Activated CD8-positive, alpha-beta memory T cell treated with anti-CD3 and anti-CD28 coated beads, Interleukin-2, amount 50 U/mL, for 4 hours (primary cell): ENCODE measurements at places on chromosomes 16 and 17.

DNA sequence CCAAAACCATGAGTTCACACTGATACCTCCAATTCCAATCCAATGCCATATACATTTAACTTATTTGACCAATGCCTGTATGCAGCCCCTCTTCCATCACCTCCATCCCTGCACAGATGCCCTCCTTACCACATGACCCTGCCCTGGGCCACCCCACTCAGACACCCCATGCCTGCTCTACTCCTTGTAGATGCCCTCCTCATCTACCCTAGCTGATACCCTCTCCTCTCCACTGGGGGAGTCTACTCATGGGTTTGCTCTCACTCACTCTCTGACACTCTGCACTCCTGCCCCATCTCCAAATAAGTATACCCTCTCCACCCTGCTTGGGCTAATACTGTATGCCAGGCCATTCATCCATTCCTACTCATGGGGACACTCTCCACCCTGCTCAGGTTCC, 16.0 kb upstream of the CMTM4 start:
- no peak for DNase-seq

GRCh38 chr16:79632289-79632688, 31.8 kb upstream of the MAF start:
- no peak for DNase-seq

GRCh38 chr17:512926-513325, 160.3 kb upstream of the RPH3AL start:
- DNase-seq = no peak

GRCh38 chr17:77618731-77619130, 339.8 kb upstream of the TNRC6C start:
- no peak for DNase-seq

DNA sequence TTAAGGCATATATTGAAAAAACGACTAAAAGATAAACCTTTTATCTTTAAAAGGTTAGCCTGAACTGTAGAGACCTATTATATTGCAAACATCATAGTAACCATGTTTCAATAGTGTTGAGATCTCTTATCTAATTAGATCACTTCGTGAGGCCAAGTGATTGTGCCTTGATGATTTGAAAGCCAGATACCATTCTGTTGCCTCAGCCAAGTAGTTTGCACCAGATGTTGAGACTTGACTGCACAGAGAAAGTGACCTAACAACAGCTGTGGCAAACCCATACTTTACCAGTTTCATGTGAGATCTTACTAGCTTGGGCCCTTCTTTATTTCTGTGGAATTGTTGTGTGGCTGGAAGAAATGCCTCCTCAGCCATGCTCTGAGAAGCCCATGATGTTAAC, 717.3 kb downstream of the KCNJ2 start:
- no peak for DNase-seq
